Brain (organoid and tissue), 16 donors: ENCODE measurements at places on chromosomes 4 and X.
A peak's percentile ranks its signal among the peaks of the same experiment; 100 is the strongest.

DNA sequence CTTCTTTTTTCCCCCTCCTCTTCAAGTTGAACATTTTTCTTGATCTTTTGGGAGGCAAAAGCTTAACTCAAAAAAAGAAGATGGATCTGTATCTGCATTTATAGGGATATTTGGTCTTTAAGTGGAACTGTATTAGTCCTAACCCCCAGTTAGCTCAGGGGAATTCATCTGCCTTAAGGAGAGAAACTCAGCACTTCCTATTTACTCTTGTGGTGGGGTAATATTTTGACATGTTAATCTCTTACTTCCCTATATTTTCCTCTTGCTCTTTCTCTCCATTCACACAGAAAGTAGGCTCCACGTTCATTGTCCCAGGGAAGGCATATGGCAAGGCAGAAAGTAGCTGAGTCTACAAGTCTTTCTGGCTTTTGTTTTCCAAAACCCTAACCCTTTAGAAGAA is 5.3 kb downstream of the LRRC66 start:
- DNase-seq, result no peak

GRCh38 chr4:185404031-185404430 is 7.4 kb downstream of the ANKRD37 start:
- peak; percentile 82 for DNase-seq

- no peak for DNase-seq
Measured at GRCh38 chrX:70592091-70592490, 147.5 kb downstream of the DLG3 start.

GRCh38 chr4:3582091-3582475 is 49.9 kb upstream of the LRPAP1 start:
- DNase-seq, result no peak

DNA sequence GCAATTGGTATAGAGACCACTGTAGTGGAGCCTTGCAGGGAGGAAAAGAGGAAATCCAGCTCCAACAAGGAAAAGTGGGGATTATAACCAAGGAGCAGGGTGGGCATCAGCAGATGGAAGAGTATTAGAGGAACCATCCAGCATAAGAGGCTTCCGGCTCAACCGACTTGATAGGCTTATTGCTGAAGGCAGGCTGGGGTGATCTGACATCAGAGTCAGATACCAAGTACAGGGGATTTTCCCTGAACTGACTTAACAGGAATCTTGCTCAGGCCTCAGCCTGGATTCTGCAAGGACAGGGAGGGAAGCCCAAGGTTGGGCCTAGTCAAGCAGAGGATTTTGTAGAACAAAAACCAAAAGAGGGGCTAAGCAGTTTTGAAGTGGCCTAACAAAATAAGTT is 129.6 kb downstream of the DCLK2 start:
- DNase-seq, result no peak

GRCh38 chrX:52355108-52355507 is 13.7 kb upstream of the XAGE2 start:
- DNase-seq, result no peak

DNA sequence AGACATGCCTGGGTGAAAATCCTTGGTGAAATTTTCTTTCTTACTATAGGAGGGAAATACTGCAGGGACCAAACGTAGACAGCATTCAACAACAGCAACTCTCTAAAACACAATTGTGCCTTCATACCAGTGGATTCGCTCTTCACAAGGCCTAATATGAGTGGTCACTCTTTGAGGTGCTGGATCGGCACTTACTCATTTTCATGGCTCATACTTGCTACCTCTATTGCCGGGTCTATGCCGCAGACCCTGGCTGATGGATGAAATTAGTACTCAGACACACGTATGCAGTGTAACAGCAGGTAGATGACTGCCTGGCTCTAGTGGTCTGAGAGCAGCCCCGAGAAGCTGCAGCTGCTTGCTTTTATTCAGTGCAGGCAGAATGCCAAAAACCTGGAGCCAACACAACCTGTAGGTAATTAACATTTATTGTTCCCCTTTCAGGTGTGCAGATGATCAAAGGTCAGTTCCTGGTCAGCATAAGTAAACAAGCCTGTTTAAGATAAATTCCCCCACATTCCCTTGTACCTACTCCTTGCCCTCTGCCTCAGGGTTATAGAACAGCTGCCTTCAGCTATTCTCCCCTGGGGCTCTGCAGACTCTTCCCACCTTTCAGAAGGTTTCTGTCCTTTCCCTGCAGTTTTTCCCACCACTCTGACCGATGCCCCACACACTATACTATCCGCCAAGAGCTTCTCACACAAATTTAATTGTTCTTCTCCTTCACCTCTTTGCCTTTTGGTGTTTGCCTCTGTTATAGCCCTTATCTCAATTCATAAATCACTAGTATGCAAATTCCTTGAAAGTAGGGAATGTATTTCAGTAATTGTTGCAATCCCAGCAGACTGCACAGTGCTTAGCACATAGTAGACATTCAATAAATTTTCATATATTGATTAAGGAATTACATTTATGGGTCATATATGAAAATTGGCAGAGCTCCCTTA is 210.0 kb downstream of the SPANXN3 start:
- peak; percentile 4 for DNase-seq

DNA sequence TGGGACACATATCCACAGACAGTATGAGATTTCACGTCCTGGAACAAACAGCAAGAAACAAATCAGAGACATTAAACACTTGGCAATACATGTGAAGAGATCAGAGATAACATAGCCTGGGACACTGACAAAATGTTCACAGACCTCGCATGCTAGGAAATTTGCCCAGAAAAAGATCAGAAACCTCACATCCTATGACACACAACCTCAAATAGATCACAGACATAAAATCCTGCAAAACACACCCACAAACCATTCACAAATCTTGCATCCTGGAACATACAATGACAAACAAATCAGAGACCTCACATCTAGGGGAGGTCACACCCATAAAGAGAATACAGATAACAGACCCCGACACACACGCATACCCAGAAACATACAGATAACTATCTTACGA is 18.0 kb downstream of the SUV39H1 start:
- DNase-seq, result no peak

- no peak for DNase-seq
Measured at GRCh38 chr4:168837922-168838321, 172.1 kb downstream of the CBR4 start.

- DNase-seq, result no peak
Measured at GRCh38 chrX:3178329-3178728, 137.1 kb downstream of the ARSF start.

DNA sequence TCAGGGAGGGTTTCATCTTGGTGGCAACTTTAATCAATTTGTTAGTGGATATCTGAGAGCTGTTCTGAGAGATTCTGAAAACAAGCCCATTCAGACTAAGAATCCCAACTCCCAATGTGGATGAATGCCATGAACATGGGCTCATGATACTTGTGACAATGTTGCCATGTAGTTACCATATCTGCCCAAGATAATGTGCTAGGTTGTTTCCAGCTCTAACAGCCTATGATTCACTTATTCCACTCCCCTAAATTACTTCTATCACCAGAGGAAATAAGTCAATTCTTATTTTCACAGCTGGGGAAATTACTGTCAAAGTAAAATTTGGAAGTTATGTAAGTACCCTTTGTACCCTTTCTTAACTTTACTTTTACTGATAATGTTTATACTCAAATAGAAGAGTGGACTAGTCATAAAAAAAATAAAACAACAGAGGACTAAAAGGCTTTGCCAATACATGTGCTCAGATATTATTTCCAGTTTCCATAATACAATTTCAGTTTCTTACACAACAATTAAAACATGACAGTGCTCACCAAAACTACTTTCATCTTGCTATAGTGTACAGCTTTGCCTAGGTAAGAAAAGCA is 1101.7 kb upstream of the INTU start:
- no peak for DNase-seq

- DNase-seq, result no peak
Measured at GRCh38 chr4:147863111-147863747, 131.3 kb downstream of the ARHGAP10 start.

DNA sequence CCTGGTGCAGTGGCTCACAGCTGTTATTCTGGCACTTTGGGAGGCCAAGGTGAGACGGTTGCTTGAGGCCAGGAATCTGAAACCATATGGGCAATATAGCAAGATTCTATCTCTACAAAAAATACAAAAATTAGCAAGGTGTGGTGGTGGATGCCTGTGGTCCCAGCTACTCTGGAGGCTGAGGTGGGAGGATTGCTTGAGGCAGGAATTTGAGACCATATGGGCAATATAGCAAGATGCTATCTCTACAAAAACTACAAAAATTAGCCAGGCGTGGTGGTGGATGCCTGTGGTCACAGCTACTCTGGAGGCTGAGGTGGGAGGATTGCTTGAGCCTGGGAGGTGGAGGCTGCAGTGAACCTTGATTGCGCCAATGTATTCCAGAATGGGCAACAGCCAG is 2.3 kb downstream of the ADGRG4 start:
- no peak for DNase-seq

DNA sequence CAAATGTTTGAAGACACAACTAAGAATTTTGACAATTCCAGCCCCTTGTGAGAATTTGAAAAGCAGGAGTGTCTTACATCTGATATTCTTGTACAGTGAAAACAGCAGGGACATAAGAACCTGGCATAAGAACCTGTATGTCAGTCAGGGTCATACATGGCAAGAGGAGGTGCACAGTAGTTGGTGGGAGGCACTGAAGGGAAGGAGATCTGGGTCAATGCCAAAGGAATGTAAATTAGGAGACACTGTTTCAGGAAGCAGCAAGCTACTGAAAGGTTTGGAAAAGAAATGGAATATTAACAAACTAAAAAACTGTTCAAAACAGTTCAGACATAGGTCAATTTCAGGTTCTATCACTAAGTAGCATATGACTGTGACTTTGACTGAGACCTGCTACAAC is 25.0 kb upstream of the SPP1 start:
- DNase-seq, result no peak

- DNase-seq, result no peak
Measured at GRCh38 chr4:109079201-109079600, 223.3 kb downstream of the COL25A1 start.

GRCh38 chr4:76830964-76831703 is 66.8 kb downstream of the SOWAHB start:
- no peak for DNase-seq

DNA sequence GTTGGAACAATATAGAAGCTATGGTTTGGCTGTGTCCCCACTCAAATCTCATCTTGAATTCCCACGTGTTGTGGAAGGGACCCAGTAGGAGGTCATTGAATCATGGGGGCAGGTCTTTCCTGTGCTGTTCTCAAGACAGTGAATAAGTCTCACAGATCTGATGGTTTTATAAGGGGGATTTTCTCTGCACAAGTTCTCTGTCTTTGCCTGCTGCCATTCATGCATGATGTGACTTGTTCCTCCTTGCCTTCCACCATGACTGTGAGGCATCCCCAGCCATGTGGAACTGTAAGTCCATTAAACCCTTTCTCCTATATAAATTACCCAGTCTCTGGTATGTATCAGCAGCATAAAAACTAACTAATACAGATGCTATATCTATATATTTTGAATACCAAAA is 135.2 kb upstream of the EDNRA start:
- no peak for DNase-seq

GRCh38 chrX:120213438-120214265 is 37.0 kb upstream of the ZBTB33 start:
- peak; percentile 53 for DNase-seq

GRCh38 chr4:153647975-153648374 is 36.1 kb upstream of the TLR2 start:
- no peak for DNase-seq

GRCh38 chrX:110414273-110414672 is 55.6 kb downstream of the RTL9 start:
- no peak for DNase-seq

- no peak for DNase-seq
Measured at GRCh38 chr4:174564529-174564928, 42.2 kb upstream of the HPGD start.

GRCh38 chr4:48570646-48571220 is 80.7 kb downstream of the ZAR1 start:
- DNase-seq, result no peak
